ENCODE measurements at places on chromosomes 4 and X. TPM values are rescaled to one million over a fixed set of nuclear protein-coding genes. Genes with fewer than 3 reads are reported as not detected.

Gene ARHGAP6
- total RNA-seq: 44.8 TPM

Gene TBCK
- total RNA-seq: 27.4 TPM

Gene PLAC1
- total RNA-seq: not detected

Gene KANTR
- total RNA-seq: 17.4 TPM

Gene UCP1
- not detected for total RNA-seq

Gene TDO2
- total RNA-seq: not detected

Gene TAF7L
- not detected for total RNA-seq

Gene TLR7
- total RNA-seq: 1.2 TPM

Gene CPEB2
- total RNA-seq: 35.7 TPM

- DNase-seq: no peak
Measured at GRCh38 chrX:130539721-130540321, 138.0 kb downstream of the RBMX2 start.

GRCh38 chrX:120512627-120513026 is 43.5 kb upstream of the LAMP2 start:
- DNase-seq: no peak

GRCh38 chr4:153602758-153603157 is 81.3 kb upstream of the TLR2 start:
- no peak for DNase-seq

DNA sequence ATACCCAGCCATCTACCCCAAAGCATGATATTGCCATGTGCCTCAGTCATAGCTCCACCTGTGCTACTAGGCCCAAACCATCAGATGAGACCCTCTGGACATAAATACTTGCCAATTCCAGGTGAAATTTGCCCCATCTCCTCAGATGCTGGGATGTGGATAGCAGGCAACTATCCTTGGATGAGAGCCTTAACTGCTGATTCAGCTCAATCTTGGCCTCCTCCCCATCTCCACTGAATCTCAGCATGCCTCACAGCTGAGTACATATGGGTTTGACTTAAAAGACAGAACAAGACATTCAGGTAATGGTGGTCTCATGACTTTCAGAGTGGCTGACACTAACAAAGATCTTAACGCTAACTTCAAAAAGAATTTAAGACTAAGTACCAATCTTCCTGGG is 50.8 kb upstream of the KLHL13 start:
- DNase-seq: no peak

DNA sequence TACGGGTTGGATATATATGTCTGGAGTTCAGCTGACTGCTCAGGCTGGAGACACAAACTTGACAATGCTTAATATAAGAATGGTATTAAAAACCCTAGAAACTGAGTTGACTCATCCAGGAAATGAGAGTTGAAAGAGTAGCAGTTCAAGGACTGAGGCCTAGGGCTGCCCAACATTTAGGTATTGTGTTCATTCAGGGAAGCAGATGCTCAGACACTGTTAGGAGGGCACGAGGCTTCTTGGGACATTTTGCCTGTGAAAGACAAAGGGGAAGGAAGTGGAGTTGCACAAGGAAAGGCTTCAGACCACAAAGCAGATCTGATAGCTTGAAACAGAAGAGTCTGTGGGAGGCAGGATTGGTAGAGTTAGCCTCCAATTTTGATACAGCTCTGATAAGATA is 52.0 kb upstream of the HS3ST1 start:
- no peak for DNase-seq

GRCh38 chr4:108588878-108589277 is 31.5 kb upstream of the RPL34 start:
- DNase-seq: no peak

DNA sequence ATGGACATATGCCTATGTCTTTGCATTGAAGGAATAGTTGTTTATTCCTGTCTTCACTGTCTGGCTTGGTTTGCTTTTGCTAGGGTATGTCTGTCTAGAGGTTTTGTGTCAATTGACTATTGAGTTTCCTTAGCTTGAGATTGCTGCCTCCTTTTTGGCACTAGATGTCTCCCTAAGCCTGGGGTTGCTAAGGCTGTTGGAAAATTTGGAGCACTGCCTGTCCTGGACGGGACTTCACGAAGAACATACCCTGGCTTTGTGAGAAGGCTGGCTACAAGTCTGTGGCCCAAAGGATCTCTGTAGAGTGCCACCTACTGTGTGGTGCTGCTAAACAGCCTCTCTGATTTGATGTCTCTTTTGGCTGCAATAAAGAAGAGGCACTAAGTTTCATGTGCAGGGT is 183.8 kb upstream of the NUDT10 start:
- no peak for DNase-seq

DNA sequence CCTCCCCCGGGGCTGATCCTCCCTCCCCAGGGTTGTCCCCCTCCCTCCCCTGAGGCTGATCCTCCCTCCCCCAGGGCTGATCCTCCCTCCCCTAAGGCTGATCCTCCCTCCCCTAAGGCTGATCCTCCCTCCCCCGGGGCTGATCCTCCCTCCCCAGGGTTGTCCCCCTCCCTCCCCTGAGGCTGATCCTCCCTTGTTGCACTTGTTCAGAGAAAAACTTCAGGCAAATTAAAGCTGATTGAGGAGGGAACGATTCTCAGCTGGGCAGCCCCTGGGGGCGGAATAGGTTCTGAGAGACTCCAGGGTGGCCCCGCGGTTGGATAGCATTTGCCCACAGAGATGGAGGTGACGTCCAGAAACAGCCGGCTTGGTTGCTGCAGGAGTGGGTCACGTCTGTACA is 110.7 kb upstream of the ADRA2C start:
- DNase-seq: no peak

DNA sequence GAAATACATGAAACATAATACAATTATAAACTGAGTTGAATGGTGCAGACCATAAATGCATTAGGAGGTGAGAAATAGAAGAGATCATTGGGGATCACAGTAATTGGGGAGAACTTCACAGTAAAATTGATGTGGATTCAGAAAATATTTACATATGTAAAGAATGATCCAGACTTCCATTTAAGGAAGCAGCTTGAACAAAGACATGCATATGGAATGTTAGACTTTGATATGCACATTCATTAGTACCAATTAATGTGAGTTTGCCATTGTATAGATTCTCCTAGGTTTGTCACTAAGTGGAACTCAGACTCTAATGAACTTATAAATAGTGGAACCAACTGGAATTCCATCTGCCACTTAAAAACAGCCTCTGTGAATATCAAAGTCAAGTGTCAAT is 235.6 kb downstream of the PARM1 start:
- no peak for DNase-seq

DNA sequence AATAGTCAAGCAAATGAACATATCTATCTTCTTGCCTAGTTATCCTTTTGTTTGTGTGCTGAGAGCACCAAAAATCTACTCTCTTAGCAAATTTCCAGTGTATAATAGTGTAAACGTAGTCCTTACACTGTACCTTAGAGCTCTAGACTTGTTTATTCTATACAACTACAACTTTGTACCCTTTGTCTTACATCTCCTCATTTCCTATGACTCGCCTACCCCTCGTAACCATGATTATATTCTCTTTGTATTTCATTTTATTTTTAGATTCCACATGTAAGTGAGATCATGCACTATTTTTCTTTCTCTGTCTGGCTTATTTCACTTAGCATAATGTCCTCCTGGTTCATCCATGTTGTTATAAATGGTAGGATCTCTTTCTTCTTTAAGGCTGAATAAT is 37.6 kb downstream of the MAGEB5 start:
- no peak for DNase-seq

- DNase-seq: no peak
Measured at GRCh38 chr4:113673450-113673849, 88.1 kb downstream of the CAMK2D start.

DNA sequence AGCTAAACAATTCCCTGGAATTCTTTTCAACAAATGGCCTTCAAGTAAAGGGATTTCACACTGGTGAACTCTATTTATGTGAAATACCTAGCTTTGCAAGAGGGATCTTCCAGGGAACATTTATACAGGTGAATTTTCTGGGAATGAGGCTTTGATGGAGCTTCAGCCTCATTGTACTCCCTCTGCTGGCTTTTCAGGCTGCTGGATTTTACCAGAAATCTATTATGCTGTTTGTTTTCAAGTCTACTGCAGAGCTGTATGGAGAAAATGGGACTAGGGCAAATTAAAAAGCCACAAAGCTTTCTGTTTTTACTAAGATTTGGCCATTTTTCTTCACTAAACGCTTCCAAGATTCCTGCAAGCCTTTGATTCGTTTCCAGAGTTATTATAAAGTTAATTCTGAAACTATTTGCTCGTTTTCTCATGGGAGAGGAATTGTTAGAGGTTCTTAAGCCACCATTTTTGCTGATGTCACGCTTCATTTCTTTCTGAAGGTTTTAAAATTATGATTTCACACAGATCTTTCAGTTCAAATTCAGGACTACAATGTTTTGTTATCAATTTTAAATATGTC is 31.6 kb downstream of the KDM6A start:
- DNase-seq: no peak

DNA sequence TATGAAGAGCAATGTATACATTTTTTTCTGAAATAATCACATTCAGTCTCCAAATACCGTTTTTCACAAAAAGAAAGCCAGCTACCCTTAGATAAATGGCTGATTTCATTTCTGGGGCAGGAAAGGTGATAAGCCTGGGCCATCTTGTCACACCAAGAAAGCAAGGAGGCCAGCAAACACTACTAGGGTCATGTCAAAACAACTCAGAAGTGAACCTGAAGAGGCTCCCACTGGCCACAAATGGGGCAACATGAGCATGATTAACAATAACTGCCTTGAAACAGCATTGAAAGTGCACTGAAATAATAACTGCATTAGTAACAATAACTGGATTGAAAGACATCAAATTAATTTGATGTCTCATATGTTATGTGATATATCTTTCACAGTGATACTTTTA is 39.3 kb downstream of the SH3KBP1 start:
- no peak for DNase-seq

DNA sequence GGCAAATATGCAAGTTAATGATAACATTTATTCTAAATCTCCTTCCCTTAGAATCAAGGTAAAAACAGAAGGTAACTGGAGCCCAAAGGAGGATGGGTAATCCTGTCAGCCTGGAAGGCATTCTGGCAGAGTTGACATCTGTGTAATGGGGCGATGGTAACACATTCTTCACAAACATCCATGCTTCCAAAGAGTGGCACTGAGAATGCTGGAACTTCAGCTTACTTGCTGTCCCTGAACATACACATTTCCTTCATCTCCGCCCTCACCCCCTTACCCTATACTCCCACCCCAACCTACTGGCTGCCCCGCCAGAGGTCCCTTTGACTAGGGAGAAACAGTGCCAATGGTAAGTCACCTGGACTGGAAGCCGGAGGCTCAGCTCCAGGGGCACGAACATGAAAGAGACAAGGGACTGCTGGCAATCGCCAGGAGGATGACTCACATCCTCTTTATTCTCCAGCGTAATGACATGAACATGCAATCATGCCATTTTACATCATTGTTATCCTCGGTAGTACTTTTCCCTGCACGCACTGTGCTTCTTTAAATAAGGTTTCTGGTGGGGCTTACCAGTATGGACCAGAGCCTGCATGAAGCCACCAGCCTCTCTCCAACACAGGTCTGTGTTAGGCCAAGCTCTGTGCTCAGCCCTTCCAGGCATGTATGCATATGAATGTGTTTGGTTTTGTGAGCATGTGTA is 694.2 kb upstream of the TENM3 start:
- no peak for DNase-seq

- no peak for DNase-seq
Measured at GRCh38 chr4:111636961-111637585, 508.2 kb upstream of the FAM241A start.

DNA sequence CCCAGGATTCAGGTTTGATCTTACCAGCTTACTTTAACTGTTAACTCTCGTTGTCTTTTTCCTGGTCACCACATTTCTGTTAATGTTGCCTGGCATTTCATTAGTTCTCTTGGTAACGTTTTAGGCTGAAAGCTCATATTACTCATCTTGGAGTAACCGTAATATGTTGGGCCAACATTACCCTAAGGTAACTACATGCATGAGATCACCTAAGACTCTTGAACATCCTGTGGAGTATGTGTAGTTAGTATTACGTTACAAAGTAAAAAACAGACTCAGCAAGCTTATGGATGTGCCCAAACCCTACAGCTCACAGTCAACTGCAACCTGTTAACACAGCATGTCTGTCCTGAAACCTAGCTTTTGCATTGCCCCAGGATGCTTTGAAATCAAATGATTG is 203.3 kb upstream of the HS3ST1 start:
- DNase-seq: no peak

DNA sequence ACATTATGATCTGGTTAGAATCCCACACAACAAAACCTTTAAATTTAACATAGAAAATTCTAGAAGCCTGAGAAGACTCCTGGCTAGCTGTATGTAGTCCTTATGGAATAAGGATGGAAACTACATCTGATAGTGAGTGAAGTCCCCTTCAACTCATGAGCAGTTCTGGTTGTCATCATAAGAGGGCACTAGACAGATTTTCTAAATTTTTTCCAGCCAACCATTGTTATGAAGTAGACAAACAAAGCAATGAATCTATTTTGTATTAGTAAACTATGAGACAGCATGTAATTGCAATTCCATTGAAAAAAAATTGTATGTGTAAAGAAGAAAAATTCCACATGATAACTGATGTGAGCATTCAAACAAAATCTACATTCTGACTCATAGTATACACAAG is 35.2 kb downstream of the PWWP3B start:
- DNase-seq: no peak

DNA sequence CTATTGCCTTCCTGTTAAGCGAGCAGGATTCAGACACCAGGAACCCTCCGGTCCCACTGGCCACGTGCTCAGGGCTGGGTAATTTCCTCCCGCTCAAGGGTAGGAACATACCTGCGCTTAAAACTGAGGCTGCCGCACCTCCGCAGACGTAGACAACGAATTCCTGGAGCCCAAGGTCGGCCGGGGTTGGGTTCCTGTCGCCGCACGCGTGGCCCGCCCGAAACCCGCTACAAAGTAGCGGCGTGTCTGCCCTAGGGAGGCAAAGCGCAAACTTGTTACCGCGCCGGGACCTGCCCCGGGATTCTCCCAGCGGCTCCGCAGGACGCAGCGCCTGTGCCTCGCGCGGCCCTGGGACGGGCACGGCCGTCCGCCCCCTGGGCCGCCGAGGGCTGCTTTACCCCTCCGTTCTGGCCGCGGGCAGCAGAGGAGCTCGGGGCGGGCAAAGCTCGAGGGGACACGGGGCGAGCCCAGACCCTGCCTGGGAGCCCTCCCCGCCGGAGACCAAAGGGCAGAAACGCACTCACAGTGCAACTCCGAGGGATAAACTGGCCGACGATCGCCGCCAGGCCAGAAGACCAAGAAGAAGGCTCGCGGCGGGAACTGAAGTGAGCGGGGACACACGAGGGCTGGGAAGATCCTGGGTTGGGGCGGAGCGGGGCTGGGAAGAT is at the start of gene ERVMER34-1:
TSS of gene ERVMER34-1 (minus strand) at position 607 of the 668 bp plus-strand sequence. CDS start 5,905 bp downstream, outside the sequence.
- DNase-seq: no peak

Data from esophagus muscularis mucosa (tissue), 4 donors.